ENCODE measurements at places on chromosomes 2 and 18.

DNA sequence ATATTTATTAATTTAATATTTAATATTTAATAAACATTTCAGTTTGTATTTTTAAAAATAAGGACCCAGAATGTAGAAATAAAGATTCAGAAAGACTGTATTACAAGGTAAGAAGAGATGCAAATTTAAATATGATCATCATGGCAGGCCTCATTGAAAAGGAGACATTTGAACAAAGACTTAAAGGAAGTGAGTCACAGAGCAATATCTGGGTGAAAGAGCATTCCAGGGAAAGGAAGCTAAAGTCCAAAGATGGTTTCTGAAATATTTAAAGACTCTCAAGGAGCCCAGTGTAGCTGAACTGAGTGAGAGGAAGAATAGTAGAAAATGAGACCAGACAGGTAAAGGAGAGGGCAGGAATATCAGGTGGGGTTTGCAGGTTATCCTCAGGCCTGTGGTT lies 5.9 kb downstream of the SCYGR4 start:
- no peak for DNase-seq

- no peak for DNase-seq
Measured at GRCh38 chr18:34153711-34154110, 71.0 kb downstream of the NOL4 start.

DNA sequence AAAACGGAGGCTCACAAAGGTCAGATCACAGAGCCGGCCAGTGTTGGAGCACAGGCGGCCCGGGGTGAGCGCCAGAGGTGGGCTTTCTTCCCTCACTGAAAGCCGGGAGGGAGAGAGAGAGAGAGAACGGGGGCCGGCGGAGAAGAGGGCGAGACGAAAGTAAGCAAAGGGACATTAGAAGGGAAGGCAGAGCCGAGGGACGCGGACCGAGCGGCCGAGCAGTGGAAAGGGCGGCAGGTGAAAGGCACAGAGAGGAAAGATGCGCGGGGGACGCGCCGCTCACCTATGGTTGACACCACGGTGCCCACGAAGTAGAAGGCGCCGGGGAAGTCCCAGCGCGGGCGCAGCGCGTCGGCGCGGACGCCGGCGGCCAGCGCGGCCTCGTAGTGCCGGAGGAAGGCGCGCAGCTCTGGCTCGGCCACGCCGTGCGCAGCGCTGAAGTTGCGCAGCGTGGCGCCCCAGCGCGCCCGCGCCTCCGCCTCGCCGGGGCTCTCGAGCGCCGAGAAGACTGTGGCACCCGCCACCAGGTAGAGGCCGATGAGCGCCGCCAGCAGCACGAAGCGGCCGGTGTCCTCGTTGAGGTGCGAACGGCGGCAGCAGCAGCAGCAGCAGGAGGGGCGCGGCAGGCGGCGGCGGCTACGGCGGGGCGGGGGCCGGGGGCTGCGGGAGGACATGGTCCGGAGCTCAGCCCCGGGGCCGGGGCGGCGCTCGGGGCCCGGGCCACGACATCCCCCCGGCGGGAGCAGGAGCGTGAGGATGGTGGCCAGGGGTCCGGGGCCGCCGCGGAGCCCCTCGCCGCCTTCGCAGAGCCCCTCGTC lies 166.9 kb downstream of the MSH2 start:
- DNase-seq, result peak; percentile 68

GRCh38 chr2:69096326-69097095 lies 83.5 kb downstream of the ANTXR1 start:
- DNase-seq, result no peak

DNA sequence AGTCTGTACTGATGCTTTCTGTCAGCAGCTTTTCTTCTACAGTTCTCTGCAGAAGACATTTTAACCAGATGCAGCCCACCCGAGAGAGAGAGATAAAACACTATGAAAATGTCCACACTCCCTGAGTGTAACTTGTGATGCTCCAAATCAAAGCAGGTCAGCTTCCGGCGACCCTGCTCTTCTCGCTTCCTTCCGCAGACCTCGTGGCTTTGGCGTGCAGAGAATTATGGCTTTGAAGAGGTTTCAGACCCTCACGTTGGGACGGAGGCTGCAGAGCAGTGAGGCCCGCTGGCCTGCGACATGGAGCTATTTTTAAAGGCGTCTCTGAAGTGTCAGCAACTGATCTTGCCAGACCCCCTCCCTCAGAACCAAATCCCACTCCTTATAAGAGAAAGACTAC lies 41.8 kb downstream of the TMEM163 start:
- DNase-seq, result no peak

- DNase-seq, result no peak
Measured at GRCh38 chr2:79935771-79936657, 368.5 kb downstream of the LRRTM1 start.

DNA sequence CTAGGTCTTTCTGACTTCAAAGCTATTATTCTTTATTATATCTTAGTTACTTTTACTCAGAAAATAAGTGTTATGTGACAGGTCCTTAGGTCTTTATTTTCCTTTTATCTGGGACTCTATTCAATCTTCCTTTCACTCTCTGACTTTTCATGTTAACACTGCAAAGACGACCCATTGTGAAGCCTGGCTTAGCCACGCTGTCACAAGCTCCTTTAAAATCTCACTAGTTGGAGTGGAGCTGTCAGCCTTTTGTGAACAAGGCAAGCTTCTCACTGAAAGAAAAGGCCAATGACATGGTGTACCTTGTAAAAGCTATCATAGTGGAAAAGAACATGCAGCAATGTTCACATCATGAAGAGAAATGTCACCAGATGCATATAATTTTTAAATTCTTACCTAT lies 1130.7 kb upstream of the FAM98A start:
- no peak for DNase-seq

DNA sequence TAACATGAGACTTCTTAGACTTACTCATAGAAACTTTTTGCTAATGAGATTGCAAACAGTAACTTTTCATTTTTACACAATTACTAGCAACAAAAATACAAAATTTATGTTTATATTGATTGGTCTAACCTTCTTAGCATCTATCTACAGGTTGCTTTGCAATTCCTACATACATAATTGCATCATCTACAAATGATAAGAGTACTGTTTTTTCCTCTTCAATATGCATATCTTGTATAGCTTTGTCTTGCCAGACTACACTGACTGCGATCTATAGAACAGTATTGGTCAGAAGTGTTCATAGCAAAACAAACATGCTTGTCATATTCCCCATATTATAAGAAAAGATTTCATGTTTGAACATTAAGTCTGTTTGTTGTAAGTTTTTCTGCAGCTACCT lies 87.9 kb downstream of the ATAD2B start:
- no peak for DNase-seq

DNA sequence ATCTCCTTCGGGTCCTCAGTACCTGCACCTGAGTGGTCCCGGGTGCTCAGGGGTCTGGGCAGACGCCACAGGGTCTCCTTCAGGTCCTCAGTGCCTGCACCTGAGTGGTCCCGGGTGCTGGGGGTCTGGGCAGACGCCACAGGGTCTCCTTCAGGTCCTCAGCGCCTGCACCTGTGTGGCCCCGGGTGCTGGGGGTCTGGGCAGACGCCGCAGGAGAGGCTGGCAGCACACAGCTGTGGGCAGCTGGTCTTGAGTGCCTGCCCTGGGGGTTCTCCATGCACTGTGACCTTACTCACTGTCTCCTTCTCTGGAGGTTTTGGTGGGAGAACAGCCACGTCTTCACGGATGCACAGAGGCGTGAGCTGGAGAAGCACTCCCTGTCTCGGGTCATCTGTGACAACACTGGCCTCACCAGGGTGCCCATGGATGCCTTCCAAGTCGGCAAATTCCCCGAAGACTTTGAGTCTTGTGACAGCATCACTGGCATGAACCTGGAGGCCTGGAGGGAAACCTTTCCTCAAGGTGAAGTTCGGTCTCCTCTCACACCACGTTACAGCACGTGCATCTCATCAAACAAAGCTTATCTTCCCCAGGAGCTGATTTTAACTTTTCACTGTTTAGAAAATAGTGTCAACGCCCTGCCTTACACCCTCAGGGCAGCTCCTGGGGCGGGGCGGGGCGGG lies 82.6 kb downstream of the TPO start:
- DNase-seq, result no peak

- DNase-seq, result peak; percentile 83
Measured at GRCh38 chr2:135797497-135798274, 39.3 kb downstream of the LCT start.

GRCh38 chr2:608711-609110 lies 68.5 kb downstream of the TMEM18 start:
- no peak for DNase-seq

GRCh38 chr18:74378179-74378682 lies 62.6 kb downstream of the C18orf63 start:
- DNase-seq, result peak; percentile 25

DNA sequence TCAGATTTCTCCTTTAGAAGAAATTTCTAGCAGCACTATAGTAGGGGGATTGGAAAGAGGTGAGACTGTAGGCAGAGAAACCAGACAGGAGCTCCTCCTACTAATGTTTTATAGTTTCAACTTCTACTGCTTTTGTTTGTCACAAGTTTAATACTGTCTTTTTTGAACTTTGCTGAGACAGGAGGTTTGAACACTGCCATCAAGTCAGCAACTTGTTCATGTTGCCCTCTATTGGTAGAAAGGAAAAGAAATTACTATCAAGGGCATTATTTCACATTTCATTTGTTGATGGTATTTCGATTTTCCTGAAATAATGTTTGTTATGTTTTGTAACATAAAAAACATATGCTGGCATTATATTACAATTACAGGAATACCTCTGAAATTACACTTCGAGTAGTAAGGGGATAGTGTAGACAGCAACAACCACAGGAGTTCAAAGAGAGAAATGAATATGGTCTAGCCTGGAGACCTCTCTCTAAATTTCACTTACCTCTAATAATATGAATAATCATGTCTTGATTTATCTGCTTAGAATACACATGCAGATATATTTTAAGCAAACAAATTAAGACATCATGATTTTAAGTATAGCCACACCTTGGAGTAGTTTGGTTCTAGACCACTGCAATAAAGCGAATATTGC lies 12.4 kb upstream of the CCDC88A start:
- peak; percentile 58 for DNase-seq

DNA sequence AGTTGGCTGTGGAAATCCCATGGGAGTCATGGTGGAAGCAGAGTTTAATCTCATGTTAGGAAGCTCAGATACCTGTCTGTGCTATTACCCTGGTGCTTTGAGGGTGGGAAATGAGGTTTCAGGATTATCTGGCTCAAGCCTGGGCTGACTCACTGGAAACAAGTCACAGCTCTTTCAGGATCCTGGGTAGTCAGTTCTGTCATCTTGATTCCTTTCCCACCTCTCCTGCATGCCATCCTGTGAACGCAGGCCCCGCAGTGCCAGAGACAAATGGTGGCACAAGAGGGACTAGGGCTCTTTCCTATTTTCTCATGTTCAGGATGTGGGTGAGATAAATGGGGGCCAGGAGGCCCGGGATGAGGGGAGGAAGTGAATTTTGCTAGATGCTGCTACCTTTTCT lies 3.7 kb upstream of the FAM136A start:
- DNase-seq, result no peak

DNA sequence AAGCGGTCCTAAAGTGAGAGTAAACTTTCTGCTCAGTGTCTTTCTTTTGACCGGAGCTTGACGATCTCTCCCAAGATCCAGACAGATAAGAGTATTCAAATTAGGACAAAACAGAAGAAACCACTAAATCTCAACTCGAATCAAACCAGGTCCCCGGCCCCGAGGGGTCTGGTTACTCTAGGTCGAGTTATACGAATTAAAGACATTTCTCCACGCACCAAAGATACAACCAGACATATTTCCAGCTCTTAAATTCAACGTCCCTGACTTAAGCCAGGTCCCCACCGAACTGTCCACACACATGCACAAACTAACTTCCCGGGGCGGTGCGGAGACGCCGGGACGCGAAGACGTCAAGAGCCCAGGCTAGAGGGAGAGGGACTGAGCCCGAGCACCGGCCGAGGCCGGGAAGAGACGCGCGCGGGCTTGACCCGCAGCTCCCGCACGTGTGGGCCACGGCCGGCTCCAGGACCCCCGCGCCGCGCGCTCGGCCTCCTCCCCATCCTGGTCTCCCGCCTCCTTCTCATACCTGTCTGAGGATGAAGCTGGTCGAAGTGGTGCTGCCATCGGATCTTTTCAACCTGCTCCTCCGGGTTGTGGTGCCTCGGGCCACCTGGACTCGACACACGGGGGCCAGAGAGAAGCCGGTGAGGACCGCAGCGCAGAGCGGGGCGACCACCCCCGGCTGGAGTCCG lies 896 bp downstream of the CACNB4 start:
- DNase-seq, result peak; percentile 63

- DNase-seq, result no peak
Measured at GRCh38 chr18:67232991-67233390, 283.5 kb downstream of the DSEL start.

DNA sequence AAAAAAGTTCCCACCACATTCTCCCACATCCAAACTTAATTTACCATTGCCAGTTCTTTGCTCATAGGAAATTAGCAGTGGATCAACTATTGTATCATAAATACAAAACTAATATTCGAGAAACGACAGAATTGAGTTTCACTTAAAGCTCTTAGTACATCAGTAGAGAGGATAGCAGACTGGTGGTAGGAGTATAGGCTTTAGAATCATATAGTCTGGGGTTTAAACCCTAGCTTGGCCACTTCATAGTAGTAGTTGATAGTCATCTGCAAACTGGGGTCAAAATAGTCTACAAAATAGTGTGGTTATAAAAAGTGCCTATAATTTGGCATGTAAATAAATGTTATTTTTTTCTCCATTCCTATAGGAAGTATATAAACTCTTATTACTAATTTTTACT lies 30.9 kb downstream of the PIK3C3 start:
- DNase-seq, result no peak

DNA sequence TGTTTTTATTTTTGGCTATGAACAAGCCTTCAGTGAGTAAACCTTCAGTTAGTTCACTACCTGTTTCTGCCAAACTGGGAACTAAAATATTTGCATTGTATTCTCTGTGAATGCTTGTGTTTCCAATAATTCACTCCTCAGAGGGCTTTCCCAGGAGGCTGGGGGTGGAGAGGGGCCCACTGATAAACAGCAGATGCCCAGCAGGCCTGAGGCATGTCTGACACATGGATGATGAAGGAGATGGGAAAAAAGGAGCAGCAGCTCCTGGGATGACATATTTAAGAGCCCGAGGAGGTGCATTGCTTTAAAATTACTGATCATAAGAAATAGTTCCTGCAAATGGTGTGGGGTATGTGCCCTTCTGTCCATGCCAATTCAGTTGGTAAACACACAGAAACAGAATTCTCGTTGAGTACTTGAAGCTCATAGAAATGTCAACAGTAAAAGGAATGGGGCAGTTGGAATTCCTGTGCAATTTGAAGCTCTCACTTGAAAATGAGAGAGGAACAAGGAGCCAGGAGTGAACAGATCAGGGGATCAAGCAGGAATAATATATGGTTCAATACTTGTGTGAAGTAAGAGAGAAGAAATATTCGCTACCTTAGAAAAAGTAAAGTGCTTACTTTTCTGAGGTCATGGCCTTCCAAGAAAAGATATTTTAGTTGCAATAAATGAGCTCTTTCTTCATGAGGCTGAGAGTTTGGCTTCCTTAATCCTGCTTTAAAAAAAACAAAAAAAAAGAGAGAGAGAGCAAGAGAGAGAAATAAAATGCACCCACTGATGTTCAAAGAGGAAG lies 22.0 kb upstream of the HNMT start:
- no peak for DNase-seq

- DNase-seq, result no peak
Measured at GRCh38 chr2:163692611-163693482, 43.0 kb downstream of the FIGN start.

All from GM13977 (cell line).